ENCODE measurements at places on chromosomes 5 and 9.

- peak; percentile 65 for DNase-seq
These were observed 1.5 kb upstream of the DEPDC1B start for GRCh38 chr5:60701321-60701968.

DNA sequence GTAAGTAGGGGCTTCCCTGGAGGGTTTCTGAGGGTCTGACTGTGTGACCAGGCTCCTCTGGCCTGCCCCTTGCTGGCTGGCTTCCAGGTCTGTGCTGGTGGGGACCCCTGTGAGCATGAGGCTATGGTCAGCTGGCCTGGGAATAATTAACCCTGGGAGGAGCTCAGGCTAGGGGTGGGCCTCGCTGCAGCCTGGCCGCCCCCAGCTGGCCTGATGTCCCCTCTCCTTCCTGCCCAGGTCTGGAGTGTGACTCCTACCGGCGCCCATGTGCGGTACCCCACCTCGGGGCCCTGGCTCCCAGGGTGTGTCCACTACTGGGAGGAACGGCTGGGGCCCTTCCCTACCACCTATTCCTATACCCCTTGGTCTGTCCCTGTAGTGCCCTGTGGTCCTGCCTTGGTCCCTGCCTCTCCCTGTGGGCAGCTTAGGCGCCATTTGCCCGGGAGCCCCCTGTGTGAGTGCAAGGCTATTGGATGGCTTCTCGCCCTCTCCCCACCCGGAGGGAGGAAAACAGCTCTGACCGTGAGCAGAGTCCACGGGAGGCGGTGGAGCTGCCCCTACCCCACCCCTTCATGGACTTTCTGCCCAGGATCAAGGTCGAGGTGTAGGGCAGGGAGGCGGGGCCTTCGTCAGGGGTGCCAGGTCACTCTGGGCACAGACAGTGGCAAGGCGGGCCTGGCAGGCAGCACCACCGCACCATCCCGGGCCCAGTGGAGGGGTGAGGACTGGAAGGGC is 9.4 kb downstream of the RXRA start:
- DNase-seq, result no peak

DNA sequence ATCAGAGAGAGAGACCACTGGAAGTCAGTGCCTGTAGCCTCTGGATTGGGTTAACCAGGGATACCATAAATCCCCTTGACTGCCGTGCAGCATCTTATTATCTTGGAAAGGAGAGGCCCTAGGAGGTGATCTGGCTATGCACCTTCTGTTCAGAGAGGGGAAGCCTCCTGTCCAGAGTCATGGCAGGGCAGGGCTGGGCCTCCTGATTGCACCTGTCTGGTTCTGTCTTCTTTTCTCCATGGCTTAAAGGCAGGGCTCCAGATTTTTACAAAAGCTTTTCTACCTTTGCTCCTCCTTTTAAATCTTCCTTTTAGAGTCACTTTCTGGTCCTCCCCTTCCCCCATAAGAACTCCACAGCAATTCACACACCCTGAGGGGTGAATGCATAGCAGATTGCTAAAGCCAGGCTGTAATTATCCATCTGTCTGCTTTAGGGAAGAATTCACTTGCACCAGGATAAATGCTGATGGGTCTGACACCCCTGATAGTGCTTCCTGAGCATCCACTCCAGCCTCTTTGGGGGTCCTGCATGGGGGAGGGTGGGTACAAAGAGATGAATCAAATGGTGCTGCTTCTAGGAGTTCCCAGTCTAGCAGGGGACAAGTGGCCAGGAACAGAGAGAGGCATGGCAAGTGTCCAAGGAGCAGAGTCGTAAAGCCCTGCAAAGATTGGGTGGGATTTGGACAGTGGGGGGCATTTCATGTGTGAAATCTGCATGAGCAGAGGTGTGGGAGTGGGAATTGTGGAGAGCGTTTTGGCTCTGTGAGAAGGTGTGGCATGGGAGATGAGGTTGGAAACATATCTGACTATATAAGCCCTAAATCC is 141.3 kb upstream of the ALDH1B1 start:
- no peak for DNase-seq

DNA sequence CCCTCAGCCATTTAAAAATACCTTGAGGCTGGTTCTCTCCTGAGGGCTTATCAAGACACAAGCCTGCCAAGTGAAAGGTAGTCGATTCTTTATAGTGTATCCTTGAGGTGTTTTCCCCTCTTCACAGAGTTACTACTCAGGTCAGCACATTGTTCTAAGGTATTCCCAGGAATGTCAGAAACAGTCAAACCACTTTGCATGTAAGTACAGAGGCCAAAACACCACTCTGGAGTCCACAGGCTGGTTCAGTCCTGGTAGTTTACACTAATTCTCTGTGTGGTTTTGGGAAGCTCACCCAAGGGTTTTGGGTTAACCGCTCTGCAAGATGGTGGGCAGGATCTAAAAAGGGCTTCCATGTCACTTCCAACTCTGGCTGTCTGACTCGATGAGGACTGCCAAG is 162.3 kb upstream of the PPP2R2B start:
- DNase-seq, result no peak

GRCh38 chr5:144368556-144368955 is 197.9 kb downstream of the KCTD16 start:
- DNase-seq, result no peak
